Heart right ventricle (tissue), 16 donors: ENCODE measurements at places on chromosomes 3 and 15. TPM values are rescaled to one million over a fixed set of nuclear protein-coding genes. Genes with fewer than 3 reads are reported as not detected.

The RTP4 gene
- total RNA-seq, result 0.90 TPM

The GREM1 gene
- not detected for total RNA-seq

The PATL2 gene
- 2.8 TPM for total RNA-seq

The SCN10A gene
- total RNA-seq, result 0.07 TPM

The FAM107A gene
- 46.1 TPM for total RNA-seq

The CFAP100 gene
- not detected for total RNA-seq

The GOLGA6L6 gene
- total RNA-seq, result not detected

The RBP2 gene
- total RNA-seq, result not detected

The CDHR4 gene
- total RNA-seq, result not detected

The PLSCR1 gene
- 20.4 TPM for total RNA-seq

The LRRC31 gene
- not detected for total RNA-seq

The SNX22 gene
- total RNA-seq, result 0.78 TPM

The FAH gene
- 31.0 TPM for total RNA-seq

The ITGB5 gene
- total RNA-seq, result 93.2 TPM

The PLSCR2 gene
- not detected for total RNA-seq

The TTC23 gene
- 11.5 TPM for total RNA-seq

The PLSCR5 gene
- not detected for total RNA-seq

The ROBO2 gene
- total RNA-seq, result not detected

The PCNP gene
- 145 TPM for total RNA-seq

The UBA3 gene
- 84.9 TPM for total RNA-seq

The GOLGA8N gene
- total RNA-seq, result 8.3 TPM
